AG10803 (cell line): ENCODE measurements at places on chromosomes 6 and 20.
A peak's percentile ranks its signal among the peaks of the same experiment; 100 is the strongest.

GRCh38 chr20:25013478-25014380 is 21.2 kb upstream of the APMAP start:
- DNase-seq, result no peak

- no peak for DNase-seq
These were observed 77.6 kb downstream of the AKAP7 start for GRCh38 chr6:131212913-131213312.

DNA sequence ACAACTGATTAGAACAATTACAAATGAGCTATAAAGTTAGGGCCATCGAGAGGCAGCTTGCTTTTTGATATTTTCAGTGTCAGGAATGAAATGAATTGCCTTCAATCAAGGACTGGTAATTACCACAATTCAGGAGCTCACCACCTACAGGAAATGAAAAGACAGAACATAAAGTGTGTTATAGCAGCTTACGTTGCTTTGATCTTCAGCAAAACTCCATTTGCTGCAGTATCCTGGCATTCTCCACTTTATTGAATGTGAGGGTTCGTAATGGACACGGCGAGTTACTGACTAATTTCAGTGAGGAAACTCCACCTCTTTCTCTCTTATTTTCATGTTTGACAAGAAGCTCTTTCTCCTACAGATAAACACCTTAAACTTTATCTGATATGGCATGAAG is 440.0 kb upstream of the HSF2 start:
- no peak for DNase-seq

- DNase-seq, result peak; percentile 24
These were observed 117.0 kb downstream of the ME1 start for GRCh38 chr6:83313882-83314281.

DNA sequence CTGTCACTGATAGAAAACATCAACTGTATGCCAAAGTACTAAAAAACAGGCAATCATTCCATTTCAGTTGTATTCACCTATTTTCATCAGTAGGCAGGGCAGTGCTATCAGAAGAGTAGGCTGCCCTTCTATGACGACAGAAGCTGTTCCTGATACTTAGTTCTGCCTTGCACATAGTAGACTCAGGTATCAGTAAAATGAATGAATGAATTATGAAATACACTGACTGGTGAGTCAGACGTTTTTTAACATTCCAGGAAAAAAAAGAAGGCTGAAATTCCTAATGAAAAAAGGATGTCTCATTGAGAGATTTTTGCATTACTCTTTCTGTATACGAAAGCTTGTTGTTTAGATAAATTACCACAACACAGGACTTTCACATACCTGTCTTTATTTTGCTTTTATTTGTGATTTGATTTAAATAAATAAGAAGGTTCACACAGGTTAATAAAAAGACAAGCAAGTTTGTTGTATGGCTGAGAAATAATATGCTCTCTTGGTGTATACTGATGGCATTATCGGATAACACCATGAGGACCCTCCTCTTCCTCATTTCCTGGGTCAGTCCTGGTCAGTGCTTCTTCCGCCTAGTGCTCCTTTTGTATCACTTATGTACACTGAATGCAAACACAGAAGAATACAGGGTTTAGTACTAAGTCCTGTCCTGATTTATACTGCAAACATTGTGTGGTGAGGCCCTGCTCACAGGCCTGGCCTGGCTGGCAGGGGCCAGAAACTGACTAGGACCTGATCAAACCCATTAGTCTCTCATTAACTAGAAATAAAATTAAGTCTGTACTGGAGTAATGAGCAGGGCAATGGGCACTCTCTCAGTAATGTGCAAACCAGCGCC is 39.4 kb upstream of the SPDEF start:
- DNase-seq, result peak; percentile 40

- DNase-seq, result no peak
These were observed 636.9 kb downstream of the QKI start for GRCh38 chr6:164051427-164051826.

GRCh38 chr6:154138793-154139192 is 99.8 kb downstream of the OPRM1 start:
- no peak for DNase-seq

GRCh38 chr6:96853083-96853482 is 15.8 kb upstream of the GPR63 start:
- DNase-seq, result peak; percentile 11

- no peak for DNase-seq
These were observed 30.6 kb upstream of the LY86 start for GRCh38 chr6:6557886-6558285.

GRCh38 chr6:75280131-75280855 is 4.3 kb downstream of the TMEM30A start:
- peak; percentile 58 for DNase-seq

DNA sequence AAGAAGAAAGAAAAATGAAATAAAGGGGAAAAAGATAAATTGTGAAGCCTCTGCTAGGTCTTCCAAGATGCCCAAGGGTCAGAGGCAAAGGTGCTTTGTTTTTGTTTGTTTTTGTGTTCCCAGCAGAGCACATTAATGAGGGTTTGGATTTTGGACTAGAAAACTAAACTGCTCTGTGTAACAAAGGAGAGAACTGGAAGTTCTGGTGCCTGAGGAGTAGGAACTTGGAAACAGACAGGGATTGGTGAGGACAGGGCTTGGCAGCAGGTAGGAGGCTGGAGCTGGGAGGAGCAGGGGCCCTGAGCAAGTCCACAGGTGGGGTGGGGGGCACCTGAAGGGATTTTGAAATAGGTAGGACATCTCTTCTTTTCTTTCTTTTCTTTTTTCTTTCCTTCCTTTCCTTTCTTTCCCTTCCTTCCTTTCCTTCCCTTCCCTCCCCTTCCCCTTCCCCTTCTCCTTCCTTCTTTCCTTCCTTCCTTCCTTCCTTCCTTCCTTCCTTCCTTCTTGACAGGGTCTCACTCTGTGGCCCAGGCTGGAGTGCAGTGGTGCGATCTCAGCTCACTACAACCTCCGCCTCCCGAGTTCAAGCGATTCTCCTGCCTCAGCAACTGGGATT is 15.3 kb upstream of the ABRACL start:
- DNase-seq, result no peak

DNA sequence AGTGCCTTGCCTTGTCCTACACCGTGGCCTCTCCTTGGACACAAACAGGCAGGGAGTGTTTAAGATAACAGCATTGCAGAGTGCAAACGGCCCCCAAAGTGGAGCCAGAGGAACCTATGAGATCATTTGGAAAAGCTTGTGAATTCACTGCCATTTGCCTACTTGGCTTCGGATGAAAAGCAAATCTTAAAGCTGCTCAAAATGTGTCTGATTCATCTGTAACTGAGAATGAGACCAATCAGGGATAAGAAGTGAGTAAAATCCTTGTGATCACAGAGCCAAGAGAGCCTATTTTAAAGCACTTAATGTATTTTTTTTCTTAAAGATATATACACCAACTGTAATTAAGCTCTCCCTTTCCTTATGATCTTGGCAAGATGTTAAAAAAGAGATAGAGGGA is 65.7 kb upstream of the BACH2 start:
- DNase-seq, result no peak

DNA sequence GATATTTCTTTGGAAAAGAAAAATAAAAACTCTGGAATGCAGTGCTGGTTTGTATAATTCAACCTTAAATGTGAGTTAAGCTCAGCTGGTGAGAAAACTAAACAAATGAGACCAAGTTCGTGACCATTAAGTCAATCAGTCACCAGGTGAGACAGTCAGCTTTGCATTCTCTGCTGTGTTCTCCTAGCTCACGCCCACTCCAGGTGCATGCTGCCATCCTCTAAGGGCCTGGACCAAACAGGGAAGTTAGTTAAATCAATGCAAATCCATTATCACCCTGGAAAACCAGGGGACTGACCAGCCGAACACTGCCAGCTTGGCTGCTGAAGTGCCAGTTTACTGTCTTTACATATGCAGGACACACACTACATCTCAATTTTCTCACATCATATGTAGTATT is 7.2 kb downstream of the TPBG start:
- DNase-seq, result no peak

GRCh38 chr6:162581988-162582780 is 145.4 kb downstream of the PRKN start:
- no peak for DNase-seq

GRCh38 chr20:58722877-58723627 is 30.5 kb downstream of the NPEPL1 start:
- DNase-seq, result no peak

GRCh38 chr6:169839493-169839892 is 88.1 kb downstream of the ERMARD start:
- DNase-seq, result no peak

DNA sequence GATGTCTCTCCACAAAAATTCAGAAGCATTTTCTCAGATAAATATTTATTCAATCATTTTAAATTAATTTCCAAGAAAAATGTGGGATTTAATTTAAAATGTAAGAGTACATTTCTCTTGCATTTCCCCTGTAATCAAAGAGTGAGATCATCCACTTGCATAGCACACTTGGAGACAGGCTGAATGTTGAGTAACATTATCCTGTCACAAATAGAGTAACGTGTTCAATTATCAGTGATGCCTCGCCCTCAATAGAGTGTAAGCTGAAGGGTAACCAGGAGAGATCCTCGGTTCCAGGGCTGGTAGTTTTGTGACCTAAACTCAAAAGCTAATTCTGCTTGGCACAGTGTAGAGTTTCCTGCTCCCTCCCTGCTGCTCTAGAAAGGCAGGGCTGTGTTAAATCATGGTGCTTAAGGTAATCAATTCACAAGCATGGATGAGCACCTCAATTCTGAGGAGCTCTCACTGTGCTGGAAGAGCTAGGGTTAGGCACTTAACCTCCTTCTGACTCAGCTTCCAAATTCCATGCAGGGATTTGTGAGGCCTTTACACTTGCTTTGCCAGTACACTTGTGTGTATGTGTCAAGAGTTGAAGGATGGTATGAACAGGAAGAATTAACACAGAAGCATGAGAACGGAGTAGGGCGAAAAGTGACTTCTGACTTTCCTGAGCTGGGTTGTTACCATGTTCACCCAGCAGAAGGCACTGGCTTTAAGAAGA is 56.6 kb downstream of the MMUT start:
- DNase-seq, result no peak

DNA sequence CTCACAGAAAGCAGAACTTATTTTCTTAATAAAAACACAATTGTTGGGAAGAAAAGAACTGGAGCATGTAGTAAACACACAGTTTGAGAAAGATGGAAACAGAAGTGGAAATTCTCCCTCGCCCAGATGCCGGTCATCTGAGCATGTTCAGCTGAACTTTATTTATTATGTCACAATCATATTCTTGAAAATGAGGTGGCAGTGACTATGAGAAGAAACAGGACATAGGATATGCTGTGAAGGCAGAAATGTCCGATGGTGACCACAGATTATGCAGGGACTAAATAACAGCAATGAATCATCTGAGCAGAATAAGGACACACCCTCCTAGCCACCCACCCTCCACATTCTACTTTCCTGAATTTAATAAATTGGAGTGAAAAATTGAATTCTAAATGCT is 425.3 kb upstream of the NOX3 start:
- peak; percentile 17 for DNase-seq

DNA sequence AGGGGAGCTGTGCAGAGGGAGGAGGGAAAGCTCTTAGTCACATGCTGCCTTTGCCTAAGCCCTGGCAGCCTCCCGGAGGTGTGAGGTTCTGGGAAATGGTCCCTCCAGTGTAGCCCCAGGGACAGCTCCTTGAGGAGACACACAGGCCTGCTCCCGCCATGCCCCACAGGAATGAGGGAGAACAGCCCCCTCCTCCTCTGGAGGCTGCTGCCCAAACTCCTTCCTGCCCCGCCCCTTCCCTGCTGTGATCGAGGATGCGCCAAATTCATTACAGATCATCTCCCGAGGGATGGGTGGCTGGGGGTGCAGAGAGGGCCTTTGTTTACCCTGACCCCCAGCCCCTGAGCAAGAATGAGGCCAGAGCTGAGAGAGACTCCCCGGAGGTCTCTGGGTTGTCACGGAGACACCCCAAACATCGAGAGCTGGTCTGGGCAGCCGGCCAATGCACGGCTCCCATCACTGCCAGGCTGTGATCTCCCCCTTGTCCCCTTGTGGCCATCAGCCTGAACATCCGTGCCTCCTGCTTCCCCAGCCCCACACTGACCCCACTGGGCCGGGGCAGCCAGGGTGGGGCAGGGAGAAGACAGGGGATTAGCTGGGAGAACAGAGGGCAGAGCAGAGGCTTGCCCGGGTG is 8.4 kb downstream of the CYP21A2 start:
- peak; percentile 11 for DNase-seq

DNA sequence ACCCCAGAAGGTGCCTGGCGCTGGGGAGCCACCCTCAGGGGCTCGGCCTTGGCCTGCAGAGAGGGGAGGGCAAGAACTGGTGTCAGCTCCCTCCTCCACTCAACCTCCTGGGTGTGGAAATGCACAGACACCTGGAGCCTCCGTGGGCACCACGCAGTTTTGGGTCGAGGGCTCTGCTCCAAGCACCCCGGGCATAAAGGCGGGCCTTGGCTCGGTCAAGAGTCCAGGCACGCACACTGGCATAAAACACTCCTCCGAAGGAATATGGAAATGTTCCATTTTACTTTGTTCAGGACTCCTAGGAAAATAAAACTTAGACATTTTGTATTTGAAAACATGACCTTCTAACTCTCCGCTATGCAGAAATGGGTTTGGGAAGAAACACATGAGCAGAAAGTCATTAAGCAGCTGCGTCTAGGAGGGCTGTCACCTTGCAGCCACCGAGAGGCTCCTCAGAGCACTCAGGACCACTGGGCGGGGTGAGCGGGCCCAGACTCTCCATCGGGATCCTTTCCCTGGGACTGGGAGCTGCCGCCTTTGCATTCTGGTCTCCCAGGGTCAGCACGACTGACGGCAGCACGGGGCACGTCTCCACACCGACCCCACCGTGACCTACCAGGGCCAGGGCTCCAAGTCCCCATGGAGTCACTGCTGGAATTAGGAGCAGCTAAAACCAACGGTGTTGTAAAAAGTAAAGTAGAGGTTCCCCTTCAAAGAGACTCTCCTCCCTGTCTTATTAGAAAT is 46.0 kb upstream of the DACT2 start:
- DNase-seq, result no peak

GRCh38 chr6:76120302-76120701 is 47.8 kb upstream of the IMPG1 start:
- DNase-seq, result no peak

- no peak for DNase-seq
These were observed 43.9 kb upstream of the NOL4L start for GRCh38 chr20:32628960-32629530.

DNA sequence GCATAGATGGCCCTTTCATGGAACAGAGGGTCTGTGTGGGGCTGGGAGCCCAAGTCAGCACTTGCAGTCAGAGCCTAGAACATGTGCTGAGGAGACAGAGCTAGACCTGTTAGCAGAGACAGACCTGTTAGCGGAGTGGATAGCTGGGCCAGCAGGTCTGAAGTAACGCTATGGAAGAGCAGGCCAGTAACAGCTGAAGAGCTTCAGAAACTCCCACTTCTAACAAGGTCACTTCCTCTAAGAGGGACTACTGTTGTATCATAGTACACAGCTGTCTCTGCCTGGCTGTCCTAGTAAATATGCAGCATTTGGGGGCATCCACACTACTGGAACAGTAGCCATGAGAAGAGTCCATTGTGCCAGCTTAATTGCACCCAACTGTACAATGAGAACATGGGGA is 41.2 kb upstream of the POLR1H start:
- DNase-seq, result no peak

GRCh38 chr6:169014211-169015197 is 239.1 kb downstream of the THBS2 start:
- DNase-seq, result peak; percentile 60

- DNase-seq, result peak; percentile 96
These were observed 16.1 kb downstream of the BTN2A1 start for GRCh38 chr6:26473758-26474438.
